ENCODE measurements at places on chromosomes 1 and 21. TPM values are rescaled to one million over a fixed set of nuclear protein-coding genes. Genes with fewer than 3 reads are reported as not detected.

Gene KIF14
- 0.17 TPM for total RNA-seq

Gene FLG2
- not detected for total RNA-seq

Gene IFNLR1
- total RNA-seq: 0.50 TPM

Gene IGSF8
- total RNA-seq: 24.3 TPM

Gene NR1I3
- total RNA-seq: not detected

Gene C1orf74
- 0.42 TPM for total RNA-seq

Gene LORICRIN
- total RNA-seq: not detected

Gene C1QA
- 184 TPM for total RNA-seq

Gene GJC2
- 8.5 TPM for total RNA-seq

Gene SLC1A7
- 0.99 TPM for total RNA-seq

Gene TDRD10
- total RNA-seq: 3.6 TPM

Gene MRPL9
- total RNA-seq: 49.8 TPM

Gene ATP8B2
- total RNA-seq: 125 TPM

Gene LMO4
- total RNA-seq: 43.2 TPM

Gene TMCC2
- 8.2 TPM for total RNA-seq

Gene OR2L13
- not detected for total RNA-seq

Gene CHIA
- total RNA-seq: not detected

Gene GOLPH3L
- 23.9 TPM for total RNA-seq

Gene ITGB2
- 33.2 TPM for total RNA-seq

Gene ADAMTSL4
- 86.1 TPM for total RNA-seq

Gene UTS2
- total RNA-seq: not detected

Gene MARCKSL1
- total RNA-seq: 10.9 TPM

Gene SPRR2E
- total RNA-seq: not detected

Gene CYYR1
- total RNA-seq: 10.0 TPM

Gene AMPD1
- total RNA-seq: not detected

Gene MTARC2
- total RNA-seq: 19.9 TPM

Gene GPR25
- total RNA-seq: not detected

Gene FMOD
- 24.5 TPM for total RNA-seq

Gene DENND2D
- total RNA-seq: 5.7 TPM

Gene AXDND1
- not detected for total RNA-seq

Gene ATF6
- total RNA-seq: 29.2 TPM

Gene TMPRSS15
- not detected for total RNA-seq

Gene SMCP
- total RNA-seq: not detected

Gene FMO3
- 2.9 TPM for total RNA-seq

Gene PTGER3
- 14.4 TPM for total RNA-seq

Gene CYP2J2
- 0.42 TPM for total RNA-seq

Gene EEIG2
- 11.6 TPM for total RNA-seq

Gene TMCO2
- not detected for total RNA-seq

Gene ANXA9
- total RNA-seq: 0.34 TPM

Gene CD34
- 136 TPM for total RNA-seq

Gene DEDD
- 42.2 TPM for total RNA-seq

Gene CFAP141
- total RNA-seq: not detected

Gene SH3BP5L
- total RNA-seq: 19.9 TPM

Gene RHCE
- total RNA-seq: not detected
